ENCODE measurements at places on chromosomes 1 and 21.
A peak's percentile ranks its signal among the peaks of the same experiment; 100 is the strongest.

DNA sequence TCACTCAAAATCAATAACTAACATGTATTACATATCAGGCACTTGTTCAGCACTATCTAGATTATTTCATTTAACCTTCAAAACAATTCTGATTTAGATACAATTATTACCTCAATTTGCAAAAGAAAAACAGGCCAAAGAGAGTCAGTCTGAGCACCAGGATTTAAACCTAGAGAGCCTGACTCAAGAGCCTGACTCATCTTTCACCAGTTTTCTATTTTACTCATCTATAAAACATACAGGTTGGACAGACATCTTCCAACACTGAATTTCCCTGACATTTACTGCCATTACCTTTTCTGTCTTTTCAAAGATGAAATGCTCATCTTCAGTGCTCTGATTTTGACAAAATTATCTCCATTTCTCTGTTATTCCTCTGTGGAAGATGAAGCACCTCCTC is 116.5 kb downstream of the MRPL39 start:
- no peak for DNase-seq

- no peak for DNase-seq
Measured at GRCh38 chr1:214880956-214881355, 201.6 kb upstream of the KCNK2 start.

- no peak for DNase-seq
Measured at GRCh38 chr1:12166834-12167492, at the start of gene TNFRSF1B. TNFRSF1B (plus strand) TSS chr1:12166991; CDS start chr1:12167092, 101 bp downstream.

- DNase-seq = no peak
Measured at GRCh38 chr1:47629201-47629600, 191.4 kb downstream of the FOXD2 start.

- peak; percentile 13 for DNase-seq
Measured at GRCh38 chr1:38962113-38962512, 20.5 kb upstream of the RHBDL2 start.

DNA sequence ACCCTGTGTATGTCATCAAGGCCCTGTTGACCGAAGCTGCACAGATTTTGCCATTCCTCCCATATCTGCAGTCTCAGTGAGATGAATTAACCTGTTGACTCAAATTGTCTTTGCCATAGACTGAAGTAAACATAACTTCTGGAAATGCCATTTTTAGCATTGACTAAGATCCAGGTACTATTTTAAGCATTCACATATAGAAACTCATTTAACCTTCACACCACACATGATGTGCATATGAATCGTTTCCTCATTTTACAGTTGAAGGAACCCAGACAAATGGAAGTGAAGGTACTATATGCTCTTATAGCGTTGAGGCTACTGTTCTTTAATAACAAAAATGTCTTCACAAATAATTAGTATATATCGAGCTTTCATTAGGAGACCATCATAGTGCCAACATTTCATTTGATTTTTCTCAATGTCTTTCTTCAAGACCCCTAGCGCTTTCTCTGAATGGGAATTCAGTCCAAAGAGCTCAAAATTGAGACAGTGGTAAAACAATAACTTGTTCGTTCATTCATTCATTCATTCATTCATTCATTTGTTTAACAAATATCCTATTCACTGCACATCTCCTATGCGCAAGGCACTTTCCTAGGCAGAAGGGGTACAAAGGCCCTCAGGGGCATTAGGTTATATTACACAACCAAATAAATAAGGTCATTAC is 444.7 kb downstream of the ADGRL2 start:
- DNase-seq = no peak

- DNase-seq = no peak
Measured at GRCh38 chr1:225653463-225654276, 747 bp upstream of the ENAH start.

- no peak for DNase-seq
Measured at GRCh38 chr1:218848009-218848408, 325.7 kb upstream of the LYPLAL1 start.

DNA sequence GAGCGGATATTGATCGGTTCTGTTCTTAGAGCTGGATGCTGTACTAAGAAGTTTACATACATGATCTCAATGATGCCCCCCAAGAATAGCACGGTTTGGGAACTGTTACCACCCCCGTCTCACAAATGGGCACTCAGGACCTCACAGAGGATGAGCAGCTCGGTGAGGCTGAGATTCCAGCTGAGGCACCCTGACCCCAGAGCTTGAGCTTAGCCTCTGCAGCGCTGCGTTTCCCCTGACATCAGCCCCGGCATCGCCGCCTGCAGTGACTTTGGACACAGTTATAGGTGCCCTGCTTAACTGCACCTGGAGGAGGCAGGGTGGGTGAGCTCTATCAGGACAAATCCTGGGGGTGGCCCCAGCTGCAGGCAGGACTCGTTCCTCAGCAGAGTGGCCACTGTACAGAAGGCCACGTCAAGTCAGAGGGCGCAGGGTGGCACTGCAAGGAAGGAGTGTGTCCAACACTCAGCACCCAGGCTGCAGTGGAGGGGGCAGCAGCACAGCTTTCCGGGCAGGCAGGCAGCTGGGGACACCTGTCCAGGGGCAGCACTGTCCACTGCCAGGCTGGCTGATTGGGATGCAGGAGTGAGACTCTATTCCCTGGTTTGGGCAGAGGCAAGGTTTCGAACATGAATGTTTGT is 65.8 kb upstream of the ABCG1 start:
- DNase-seq = no peak

GRCh38 chr1:209030454-209031167 is 552.9 kb upstream of the CAMK1G start:
- no peak for DNase-seq

GRCh38 chr1:154404511-154404931 is 622 bp upstream of the IL6R start:
- DNase-seq = no peak

DNA sequence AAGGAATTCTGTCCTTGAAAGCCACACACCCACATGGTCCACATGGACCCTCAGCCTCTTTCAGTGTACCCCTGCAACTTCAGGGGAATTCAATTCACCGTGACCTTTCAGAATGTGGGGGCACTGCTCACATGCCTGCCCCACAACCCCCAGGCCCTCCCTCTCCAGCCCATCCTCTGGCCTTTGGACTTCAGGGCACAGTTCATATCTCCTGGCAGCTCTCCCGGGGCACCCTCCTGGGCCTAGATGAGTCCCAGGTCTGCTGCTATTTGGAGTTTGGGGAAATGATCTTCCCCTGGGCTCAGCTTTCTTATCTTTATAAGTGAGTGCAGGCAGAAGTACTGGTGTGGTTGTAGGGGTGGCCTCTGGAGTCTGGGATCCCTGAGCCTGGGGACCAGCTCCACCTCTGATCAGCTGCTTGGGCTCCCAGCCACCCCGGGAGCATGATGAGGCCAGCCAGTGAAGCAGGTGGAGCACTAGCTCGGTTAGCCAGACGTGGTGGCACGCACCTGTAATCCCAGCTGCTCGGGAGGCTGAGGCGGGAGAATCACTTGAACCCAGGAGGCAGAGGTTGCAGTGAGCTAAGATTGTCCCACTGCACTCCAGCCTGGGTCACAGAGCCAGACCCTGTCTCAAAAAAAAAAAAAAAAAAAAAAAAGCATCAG is 15.8 kb downstream of the C1orf167 start:
- DNase-seq = no peak

- no peak for DNase-seq
Measured at GRCh38 chr1:33317946-33318345, 3.0 kb downstream of the A3GALT2 start.

- peak; percentile 21 for DNase-seq
Measured at GRCh38 chr1:30083800-30084464, 639.5 kb downstream of the MATN1 start.

GRCh38 chr1:204544321-204544720 is 28.1 kb downstream of the MDM4 start:
- no peak for DNase-seq

- DNase-seq = no peak
Measured at GRCh38 chr1:48214820-48215219, 7.7 kb upstream of the SLC5A9 start.
